Lung (tissue), 17 donors: ENCODE measurements at places on chromosomes 13 and 19. TPM values are rescaled to one million over a fixed set of nuclear protein-coding genes. Genes with fewer than 3 reads are reported as not detected.

IGFLR1 gene
- 32.3 TPM for total RNA-seq

KMT2B gene
- total RNA-seq: 24.9 TPM

SPRY2 gene
- total RNA-seq: 30.0 TPM

LAIR2 gene
- total RNA-seq: not detected

ZNF221 gene
- 2.6 TPM for total RNA-seq

SLITRK6 gene
- 26.7 TPM for total RNA-seq

HCST gene
- total RNA-seq: 33.2 TPM

ZNF134 gene
- total RNA-seq: 33.2 TPM

PRR22 gene
- total RNA-seq: 6.1 TPM

ZNF442 gene
- 7.2 TPM for total RNA-seq

CEACAM1 gene
- 9.4 TPM for total RNA-seq

IL12RB1 gene
- total RNA-seq: 1.3 TPM

BBC3 gene
- 4.1 TPM for total RNA-seq

NKPD1 gene
- total RNA-seq: 0.06 TPM

NTF4 gene
- 2.9 TPM for total RNA-seq

LAIR1 gene
- total RNA-seq: 27.4 TPM

KLF12 gene
- total RNA-seq: 8.8 TPM
